ENCODE measurements at places on chromosomes 6 and 20.

DNA sequence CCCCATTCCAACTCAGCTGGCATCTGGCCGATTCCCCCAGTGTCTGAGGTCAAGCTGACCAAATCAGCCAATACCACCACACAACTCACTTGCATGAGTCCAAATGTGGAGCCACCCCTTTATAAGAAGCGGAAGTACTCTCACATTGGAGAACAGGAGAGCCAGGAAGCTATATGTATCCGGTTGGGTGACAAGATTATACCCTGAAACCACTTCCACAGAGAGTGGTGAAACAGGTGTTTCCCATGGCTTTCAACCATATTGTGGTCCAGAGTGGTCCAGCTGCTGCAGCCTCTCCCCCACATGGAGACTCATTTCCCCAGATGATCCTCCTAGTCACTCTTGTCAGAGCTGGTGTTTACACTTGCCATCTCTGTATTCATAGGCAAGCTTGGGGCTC, 24.0 kb upstream of the SERINC1 start:
- ATAC-seq, result no peak

DNA sequence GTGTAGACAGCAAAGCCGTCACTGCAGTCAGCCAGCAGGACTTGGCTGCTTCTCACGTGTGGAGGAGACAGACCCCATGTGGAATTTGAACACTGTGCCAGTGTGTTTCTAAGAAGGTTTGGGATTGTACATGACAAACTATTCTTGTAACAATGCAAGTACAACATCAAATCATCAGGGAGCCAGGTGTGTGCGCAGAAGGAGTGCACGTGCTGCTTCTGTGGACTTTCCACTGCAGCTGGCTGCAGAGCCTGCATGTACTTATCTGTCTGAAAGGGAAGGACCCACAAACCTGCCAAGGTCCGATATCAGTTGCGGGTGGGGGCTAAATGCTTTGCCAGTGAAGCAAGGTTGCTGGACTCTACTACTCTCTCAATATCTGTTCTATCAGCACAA, 211.6 kb downstream of the WDR27 start:
- no peak for ATAC-seq

- ATAC-seq, result no peak
These were observed 178.1 kb upstream of the MARCKS start for GRCh38 chr6:113679051-113679450.

DNA sequence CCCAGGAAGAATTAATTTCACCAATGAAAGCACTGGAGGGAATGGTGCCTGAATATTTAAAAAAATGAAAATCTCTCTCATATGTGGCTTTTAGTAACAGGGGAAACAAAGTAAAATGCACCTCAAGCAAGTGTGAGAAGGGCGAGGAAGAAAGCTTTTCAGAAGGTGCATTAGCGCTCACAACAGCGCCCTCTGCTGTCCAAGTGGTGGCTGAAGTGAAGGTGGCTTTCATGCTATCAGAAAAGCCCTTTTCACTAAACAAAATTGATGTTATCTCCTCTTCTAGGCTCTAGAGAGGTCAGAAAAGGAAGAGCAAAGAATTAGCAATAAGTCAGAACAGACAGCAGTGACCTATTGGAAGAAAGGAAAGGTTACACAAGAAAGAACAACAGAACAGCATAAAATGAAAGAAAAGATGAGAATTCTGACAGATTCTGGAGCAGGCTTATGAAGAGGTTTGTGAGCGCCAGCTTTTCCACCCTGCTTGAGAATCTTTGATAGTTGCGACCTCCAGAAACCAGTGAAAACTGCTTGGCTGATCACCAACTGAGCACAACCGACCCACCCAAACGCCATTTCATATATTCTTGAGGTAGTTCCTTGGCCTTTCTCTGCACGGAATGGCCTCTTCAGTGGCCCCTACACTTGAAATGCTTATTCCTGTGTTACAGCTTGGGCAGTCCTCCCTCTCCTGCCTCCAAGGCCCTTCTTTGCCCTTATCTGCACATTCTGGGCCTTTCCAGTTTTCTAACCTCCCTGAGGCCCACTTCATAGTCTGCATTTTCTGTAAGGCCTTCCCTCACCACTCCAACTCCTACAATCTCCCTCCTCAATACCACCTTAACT, 45.3 kb downstream of the SMLR1 start:
- peak; percentile 89 for ATAC-seq

- no peak for ATAC-seq
These were observed 64.5 kb downstream of the OR2B2 start for GRCh38 chr6:27847706-27848105.

DNA sequence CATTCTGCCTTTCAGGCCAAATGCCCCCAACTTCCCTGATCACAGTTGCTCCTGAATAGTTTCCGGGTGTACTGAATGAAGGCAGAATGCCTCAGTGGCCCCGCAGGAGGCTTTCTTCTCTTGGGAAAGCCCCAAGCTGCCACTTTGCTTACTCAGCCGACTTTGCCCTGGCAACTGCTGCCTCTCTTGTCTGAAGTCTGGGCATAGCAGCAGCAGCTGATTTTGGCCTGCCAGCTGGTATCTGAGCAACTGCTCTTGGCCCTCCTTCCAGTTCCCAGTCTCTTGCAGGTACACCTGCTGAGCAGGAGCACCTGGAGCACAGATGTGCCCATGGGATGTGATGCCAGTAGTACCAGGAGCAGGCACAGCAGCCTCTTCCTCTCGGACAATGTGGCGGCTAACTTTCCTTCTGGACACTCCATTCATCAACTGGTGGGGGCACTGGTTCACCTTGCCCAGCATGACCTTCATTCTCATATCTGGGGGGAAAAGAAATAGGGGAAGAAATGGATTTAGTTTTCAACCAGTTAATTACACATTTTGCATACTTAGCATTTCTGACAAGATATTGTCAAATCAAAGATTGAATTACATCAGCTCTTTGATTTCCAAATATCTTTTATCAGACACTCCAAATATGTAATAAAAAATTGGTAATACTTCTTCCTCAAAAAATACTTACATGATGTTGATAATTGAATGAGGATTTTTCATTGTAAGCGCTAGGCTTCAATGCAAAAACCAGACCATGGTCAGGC, 468.2 kb downstream of the PKHD1 start:
- no peak for ATAC-seq

Data from SK-N-SH treated with all-trans-retinoic acid at 6 μM for 48 hours (cell line).